ENCODE measurements at places on chromosomes 7 and 10.

DNA sequence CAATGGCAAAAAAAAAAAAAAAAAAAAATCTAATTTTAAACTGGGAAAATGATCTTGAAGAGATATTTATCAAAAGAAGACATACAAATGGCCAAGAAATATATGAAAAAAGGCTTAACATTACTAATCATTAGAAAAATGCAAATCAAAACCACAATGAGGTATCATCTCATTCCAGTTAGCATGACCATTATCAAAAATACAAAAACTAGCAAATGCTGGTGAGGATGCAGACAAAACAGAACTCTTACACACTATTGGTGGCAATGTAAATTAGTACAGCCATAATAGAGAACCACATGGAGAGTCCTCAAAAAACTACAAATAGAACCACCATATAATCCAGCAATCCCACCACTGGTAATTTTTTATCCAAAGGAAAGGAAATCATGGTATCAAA is 489.6 kb downstream of the TNS3 start:
- no peak for DNase-seq

DNA sequence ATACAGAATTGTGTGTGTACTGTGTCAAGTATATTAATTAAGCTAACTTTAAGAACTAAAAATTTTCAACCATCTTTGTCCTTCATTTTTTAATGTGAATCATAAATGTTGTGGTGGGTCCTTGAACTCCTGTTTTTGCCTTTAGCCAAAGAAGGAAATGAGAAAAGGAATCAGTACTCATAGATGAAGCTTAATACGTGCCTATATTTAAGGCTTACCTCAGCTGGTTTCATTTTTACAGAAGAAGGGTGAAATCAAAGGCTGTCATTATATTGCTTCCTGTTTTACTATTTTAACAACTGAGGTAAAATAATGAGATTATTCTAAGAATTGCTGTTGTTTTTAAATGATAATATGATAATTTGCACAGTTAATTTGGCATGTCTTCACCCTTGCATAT is 6.3 kb upstream of the SNX13 start:
- DNase-seq: no peak

- DNase-seq: no peak
These were observed 7.6 kb upstream of the TMEM236 start for GRCh38 chr10:17744341-17744861.

GRCh38 chr10:117391436-117392205 is 16.4 kb upstream of the PDZD8 start:
- DNase-seq: no peak

Measured in NCI-H1436 treated with DMSO at 0.1 percent for 48 hours (cell line).